Mammary epithelial cell (primary cell): ENCODE measurements at places on chromosomes 16 and 17.
A peak's percentile ranks its signal among the peaks of the same experiment; 100 is the strongest.

DNA sequence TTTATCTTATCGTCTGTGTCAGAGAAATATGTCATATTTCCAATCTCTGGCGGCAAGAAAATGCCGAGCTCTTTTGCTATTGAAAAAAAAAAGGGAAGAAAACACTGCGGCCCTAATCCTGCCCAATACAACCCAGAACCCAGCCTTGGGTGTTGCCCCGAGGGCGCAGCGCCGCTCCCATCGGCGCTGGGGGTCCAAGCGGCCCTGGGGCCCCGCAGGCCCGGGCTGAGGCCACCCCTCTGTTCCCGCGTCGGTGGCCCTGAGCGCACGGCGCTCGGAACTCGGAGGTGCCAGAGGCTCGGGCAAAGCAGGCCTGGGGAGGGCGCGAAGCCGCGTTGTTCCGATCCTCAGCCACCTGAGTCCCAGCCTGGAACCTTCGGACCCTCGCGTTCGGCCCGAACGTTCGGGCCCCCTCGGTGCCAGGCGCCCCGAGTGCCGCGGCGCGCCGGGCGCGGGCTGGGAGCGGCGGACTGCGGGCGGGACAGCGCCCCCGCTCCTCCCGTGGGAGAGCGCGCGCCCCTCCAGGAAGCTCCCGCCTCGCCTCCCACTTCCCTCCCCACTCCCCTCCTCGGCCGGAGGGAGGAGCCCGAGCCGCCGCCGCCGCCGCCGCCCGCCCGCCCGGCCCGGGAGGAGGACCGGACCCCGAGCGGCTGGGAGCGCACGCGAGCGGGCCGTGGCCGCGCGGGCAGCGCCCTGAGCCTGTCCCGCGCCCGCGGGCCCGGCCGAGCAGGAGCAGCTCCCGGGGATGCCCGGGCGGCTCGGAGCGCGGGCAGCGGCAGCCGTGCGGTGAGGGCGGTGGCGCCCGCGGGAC lies at the start of gene CPNE2:
CPNE2 (plus strand) TSS at position 609 of the 811 bp plus-strand sequence. CDS start 18,160 bp downstream, outside the sequence.
- DNase-seq = no peak

- peak; percentile 97 for DNase-seq
These were observed 49.7 kb downstream of the TUBD1 start for GRCh38 chr17:59842901-59843652.

DNA sequence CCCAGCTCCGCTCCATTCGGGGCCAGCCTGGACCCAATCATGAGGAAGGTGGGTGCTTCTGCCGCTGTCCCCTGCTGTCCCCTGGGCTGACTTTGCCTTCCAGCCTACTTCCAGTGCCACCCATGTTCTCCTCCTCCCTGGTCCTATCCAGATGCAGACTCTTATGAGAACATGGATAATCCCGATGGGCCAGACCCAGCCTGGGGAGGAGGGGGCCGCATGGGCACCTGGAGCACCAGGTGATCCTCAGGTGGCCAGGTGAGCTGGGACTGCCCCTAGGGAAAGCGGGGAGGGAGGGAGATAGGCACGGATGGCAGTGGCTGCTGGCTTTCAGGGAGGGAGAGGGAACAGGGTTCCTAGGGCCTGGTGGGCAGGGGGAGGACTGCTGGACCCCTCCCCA lies 7.0 kb downstream of the CD19 start:
- no peak for DNase-seq

GRCh38 chr17:44363613-44364159 lies at the start of gene FAM171A2:
Gene FAM171A2 (minus strand): TSS chr17:44363853. CDS start chr17:44363714, 139 bp downstream.
- DNase-seq = peak; percentile 23

GRCh38 chr17:7511108-7511507 lies 26.9 kb downstream of the POLR2A start:
- DNase-seq = no peak

DNA sequence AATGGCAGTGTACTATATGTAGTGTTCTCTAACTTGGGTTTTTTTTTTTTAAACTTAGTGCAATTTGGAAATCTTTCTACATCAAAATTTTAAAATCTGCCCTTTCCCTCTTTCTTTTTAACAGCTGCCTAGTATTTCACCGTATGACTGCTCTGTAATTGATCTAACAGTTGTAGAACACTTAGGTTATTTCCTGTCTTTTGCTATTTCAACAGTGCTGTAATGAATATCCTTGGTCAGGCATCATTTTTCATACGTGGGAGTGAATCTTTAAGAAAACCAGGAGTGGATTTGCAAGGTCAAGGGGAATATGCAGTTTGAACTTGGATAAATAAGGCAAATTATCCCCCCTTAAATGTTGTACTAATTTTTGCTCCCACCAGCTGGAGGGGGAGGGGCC lies 3.8 kb downstream of the NLRC5 start:
- DNase-seq = no peak

- DNase-seq = no peak
These were observed at the start of gene JPH3 for GRCh38 chr16:87602001-87602775. Gene JPH3 (plus strand): TSS chr16:87602508. CDS start chr16:87603147, 639 bp downstream.
